ENCODE measurements at places on chromosomes 12 and 14. TPM values are rescaled to one million over a fixed set of nuclear protein-coding genes. Genes with fewer than 3 reads are reported as not detected.

DNA sequence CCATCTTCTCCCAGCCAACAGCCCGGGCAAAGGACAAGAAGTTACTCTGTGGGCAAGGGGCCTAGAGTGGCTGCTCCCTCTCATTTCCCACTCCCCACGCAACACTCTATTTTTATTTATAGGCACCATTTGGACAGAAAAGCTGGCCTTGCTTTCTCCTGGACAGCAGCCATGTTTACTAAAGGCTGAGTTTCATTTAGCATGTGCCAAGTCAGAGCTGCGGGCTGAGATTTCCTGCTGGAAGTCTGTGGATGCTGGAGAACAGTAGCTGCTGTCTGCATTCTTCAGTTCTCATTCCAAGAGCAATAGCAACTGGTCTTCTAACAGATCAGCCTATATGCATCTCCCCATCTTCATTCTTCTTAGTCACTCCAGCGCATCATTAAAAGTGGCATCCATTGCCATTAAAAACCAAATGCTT lies 8.3 kb downstream of the COL2A1 start:
- DNase-seq = no peak

DNA sequence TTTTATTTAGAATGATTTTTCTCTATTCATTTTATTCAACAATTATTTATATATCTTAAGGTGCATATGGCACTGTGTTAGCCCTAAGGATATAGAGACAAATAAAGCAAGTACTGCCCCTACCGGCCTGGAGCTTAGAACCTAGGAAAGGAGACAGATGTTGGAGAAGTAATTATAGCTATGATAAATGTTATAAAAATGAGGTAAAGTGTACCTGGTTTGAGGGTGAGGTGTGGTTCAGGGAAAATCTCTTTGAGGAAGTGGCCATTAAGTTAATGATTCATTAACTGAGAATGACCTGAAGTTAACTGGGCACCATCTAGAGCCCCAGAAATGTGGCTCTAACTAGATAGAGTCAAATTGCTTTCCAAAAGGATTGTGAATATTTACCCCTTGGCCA lies 31.9 kb downstream of the CDKL1 start:
- DNase-seq = no peak

GRCh38 chr14:102907980-102908730 lies 14.3 kb upstream of the AMN start:
- no peak for DNase-seq

- DNase-seq = no peak
Observed at GRCh38 chr14:103348154-103348553, 14.1 kb downstream of the EIF5 start.

GRCh38 chr14:97074456-97074855 lies 277.3 kb downstream of the VRK1 start:
- no peak for DNase-seq

TAS2R42 gene
- not detected for total RNA-seq
